ENCODE measurements at places on chromosomes 2 and 18. TPM values are rescaled to one million over a fixed set of nuclear protein-coding genes. Genes with fewer than 3 reads are reported as not detected.
A peak's percentile ranks its signal among the peaks of the same experiment; 100 is the strongest.

GRCh38 chr2:156399950-156400705 is 36.1 kb upstream of the GPD2 start:
- H3K4me3 ChIP-seq = peak overlapping the region; percentile 95
- peaks cover 29% of the 10 kb centered on the region for H3K36me3 ChIP-seq
- H3K27ac ChIP-seq = peak overlapping the region; percentile 99
- no peaks in the 10 kb centered on the region for H3K27me3 ChIP-seq
- DNase-seq = peak; percentile 83
- peaks cover 31% of the 10 kb centered on the region for H3K4me1 ChIP-seq

- no peaks in the 10 kb centered on the region for H3K36me3 ChIP-seq
- H3K4me3 ChIP-seq = peak overlapping the region; percentile 44
- DNase-seq = peak; percentile 66
- H3K4me1 ChIP-seq = peaks cover 33% of the 10 kb centered on the region
Observed at GRCh38 chr2:204453730-204454167, 91.5 kb upstream of the PARD3B start.

DNA sequence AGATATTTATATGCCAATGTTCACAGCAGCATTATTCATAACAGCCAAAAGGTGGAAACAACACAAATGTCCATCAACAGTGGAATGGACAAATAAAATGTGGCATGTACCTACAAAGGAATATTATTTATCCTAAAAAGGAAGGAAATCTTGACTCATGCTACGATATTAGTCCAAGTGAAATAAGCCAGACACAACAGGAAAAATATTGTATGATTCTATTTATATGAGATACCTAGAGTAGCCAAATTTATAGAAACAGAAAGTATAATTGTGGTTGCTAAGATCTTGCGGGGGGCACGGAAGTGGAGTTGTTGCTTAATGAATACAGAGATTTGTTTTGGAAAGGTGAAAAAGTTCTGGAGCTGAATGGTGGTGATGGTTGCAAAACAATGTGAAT is 33.0 kb upstream of the CCDC150 start:
- H3K36me3 ChIP-seq = no peaks in the 10 kb centered on the region
- H3K27ac ChIP-seq = no peak overlapping the region
- no peak overlapping the region for H3K4me3 ChIP-seq

RUFY4 gene
- total RNA-seq = 0.21 TPM

- H3K4me1 ChIP-seq = peaks cover 72% of the 10 kb centered on the region
- peak overlapping the region; percentile 54 for H3K4me3 ChIP-seq
- no peaks in the 10 kb centered on the region for H3K27me3 ChIP-seq
- DNase-seq = no peak
- peak overlapping the region; percentile 16 for H3K27ac ChIP-seq
Observed at GRCh38 chr2:36368438-36368837, 12.9 kb downstream of the CRIM1 start.

PTPN4 gene
- 52.4 TPM for total RNA-seq

- H3K27ac ChIP-seq = no peak overlapping the region
- no peak overlapping the region for H3K4me3 ChIP-seq
- DNase-seq = no peak
- no peaks in the 10 kb centered on the region for H3K36me3 ChIP-seq
Observed at GRCh38 chr18:9210966-9211365, 74.4 kb downstream of the ANKRD12 start.

DNA sequence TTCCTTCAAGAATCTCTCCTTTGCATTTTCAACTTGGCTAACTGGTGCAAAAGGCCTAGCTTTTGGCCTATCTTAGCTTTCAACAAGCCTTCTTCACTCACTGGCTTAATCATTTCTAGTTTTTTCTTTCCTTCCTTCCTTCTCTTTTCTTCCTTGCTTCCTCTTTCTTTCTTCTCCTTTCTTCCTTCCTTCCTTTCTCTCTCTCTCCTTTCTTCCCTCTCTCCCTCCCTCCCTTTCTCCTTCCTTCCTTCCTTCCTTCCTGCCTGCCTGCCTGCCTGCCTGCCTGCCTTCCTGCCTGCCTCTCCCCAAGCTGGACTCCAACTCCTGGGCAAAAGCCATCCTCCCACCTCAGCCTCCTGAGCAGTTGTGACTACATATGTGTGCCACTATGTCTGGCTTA is 176.2 kb upstream of the APCDD1 start:
- DNase-seq = no peak
- H3K27me3 ChIP-seq = peaks cover 36% of the 10 kb centered on the region
- H3K27ac ChIP-seq = no peak overlapping the region

DNA sequence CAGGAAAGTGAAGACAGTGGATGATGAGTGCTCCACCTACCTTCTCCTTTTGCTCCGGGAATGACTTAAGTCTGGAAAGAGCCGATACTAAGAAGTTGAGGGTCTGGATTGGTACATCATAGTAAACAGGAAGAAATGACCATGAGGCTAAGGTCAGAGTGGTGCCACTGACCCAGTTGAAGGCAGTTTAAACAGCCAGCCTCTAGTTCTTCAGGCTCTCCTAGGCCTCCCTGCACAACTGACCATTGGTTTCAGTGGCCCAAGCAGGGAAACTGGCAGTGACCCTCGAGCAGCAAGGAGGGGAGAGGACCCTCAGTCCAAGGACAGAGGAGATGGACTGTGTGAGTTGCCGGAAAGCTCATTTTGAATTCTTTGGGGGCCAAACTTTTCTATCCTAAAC is 119.1 kb downstream of the MAP4K4 start:
- H3K36me3 ChIP-seq = peaks cover 7% of the 10 kb centered on the region
- no peak overlapping the region for H3K4me3 ChIP-seq
- no peak overlapping the region for H3K27ac ChIP-seq
- H3K27me3 ChIP-seq = no peaks in the 10 kb centered on the region
- peaks cover 60% of the 10 kb centered on the region for H3K4me1 ChIP-seq

CAPN14 gene
- total RNA-seq = 0.35 TPM

DNA sequence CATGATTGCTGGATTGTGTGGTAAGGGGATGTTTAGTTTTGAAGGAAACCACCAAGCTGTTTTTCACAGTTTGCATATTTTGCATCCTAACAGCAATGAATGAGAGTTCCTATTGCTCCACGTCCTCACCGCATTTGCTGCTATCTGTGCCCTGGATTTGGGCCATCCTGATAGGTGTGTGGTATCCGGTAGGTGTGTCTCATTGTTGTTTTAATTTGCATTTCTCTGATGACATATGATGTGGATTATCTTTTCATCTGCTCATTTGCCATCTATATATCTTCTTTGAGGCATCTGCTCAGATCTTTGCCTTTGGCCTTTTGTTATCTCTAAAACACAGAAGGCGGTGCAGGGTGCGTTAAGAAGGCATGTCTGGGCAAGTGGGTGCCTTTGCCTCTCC is 73.3 kb downstream of the LONRF2 start:
- peaks cover 73% of the 10 kb centered on the region for H3K27me3 ChIP-seq
- H3K4me3 ChIP-seq = no peak overlapping the region
- DNase-seq = no peak
- no peak overlapping the region for H3K27ac ChIP-seq

OSR1 gene
- 1.4 TPM for total RNA-seq

CYP27A1 gene
- 12.2 TPM for total RNA-seq

DNA sequence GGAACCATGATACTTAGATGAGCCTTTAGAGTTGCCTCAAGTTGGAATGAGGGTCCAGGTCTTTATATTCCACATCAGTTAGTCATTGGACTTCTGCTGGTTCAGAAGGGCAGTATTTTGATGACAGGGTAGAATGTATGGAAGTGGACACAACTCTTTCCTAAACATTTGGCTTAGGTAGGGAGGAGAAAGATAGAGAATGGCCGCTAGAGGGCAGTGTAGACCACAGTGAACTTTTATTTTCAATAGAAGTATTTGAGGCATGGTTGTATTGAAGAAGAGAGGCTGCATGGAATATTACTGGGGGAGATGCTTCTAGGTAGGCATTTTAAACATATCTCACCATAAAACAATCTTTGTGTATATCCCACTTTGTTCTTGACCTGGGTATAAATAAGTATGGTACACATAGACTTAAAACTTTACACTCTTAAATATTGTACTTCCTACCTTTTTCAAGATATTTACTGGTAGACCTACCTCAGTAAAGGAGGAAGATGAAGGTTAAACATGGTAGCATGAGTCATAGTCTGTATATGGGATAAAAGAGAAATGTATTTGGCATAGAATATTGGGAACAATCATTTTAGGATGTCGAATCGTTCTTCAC is 497.6 kb upstream of the FAM98A start:
- DNase-seq = peak; percentile 57
- no peaks in the 10 kb centered on the region for H3K4me1 ChIP-seq
- H3K27ac ChIP-seq = no peak overlapping the region
- no peaks in the 10 kb centered on the region for H3K27me3 ChIP-seq
- no peaks in the 10 kb centered on the region for H3K36me3 ChIP-seq
- H3K4me3 ChIP-seq = no peak overlapping the region

DNA sequence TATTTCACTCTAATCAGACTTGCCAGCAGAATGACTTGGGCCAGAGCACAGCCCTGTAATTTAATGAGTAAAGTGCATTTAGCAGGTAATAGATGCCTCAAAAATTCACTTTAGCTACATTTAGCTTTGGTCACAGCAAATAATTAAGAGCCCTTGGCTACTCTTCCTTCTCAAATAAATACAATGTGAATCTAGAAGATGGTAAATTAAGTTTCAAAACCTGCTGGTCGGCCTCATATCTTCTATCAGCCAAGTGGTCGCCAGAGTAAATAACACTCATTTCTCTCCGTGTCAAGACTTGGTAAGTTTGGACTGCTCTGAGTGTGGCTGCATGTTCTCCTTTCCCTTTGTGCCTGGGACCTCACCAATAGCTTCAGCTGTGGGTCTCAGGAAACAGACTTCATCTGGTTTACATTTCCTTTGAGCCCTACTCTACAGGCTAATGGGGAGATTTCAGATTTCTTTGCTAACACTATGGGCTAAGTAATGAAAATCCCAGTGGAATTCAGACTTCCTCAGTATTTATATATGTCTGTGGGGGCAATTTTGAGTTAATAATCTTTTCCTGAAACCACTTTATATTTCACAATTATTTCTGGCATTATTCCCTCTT is 375.8 kb downstream of the RBM43 start:
- no peaks in the 10 kb centered on the region for H3K4me1 ChIP-seq
- no peaks in the 10 kb centered on the region for H3K36me3 ChIP-seq
- no peak overlapping the region for H3K27ac ChIP-seq
- H3K27me3 ChIP-seq = no peaks in the 10 kb centered on the region

GRCh38 chr18:21099442-21099841 is 12.2 kb downstream of the ROCK1 start:
- no peak for DNase-seq
- peaks cover 26% of the 10 kb centered on the region for H3K4me1 ChIP-seq

DNA sequence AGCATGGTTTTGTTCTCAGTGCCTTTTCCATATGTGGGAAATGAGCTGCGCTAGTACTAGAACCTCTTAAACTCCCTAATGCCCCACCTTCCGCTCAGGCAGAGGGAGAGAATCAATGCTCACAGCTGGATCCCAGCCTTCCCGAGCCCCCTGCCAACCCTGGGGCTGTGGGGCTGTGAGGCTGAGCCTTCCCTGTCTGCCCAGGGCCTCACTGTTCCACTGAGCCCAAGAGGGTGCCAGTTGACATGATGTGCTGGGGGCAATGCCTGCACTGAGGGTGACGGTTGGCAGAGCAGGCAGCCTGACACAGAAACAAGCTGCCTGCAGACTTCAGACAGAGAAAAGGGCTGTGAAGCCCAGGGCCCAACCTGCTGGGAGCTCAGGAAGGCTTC is 602.4 kb upstream of the RAB6C start:
- no peaks in the 10 kb centered on the region for H3K36me3 ChIP-seq
- DNase-seq = no peak
- H3K4me3 ChIP-seq = no peak overlapping the region
- no peak overlapping the region for H3K27ac ChIP-seq

GRCh38 chr18:76658627-76659026 is 163.6 kb upstream of the ZNF516 start:
- H3K4me3 ChIP-seq = no peak overlapping the region
- peaks cover 80% of the 10 kb centered on the region for H3K27me3 ChIP-seq
- no peak overlapping the region for H3K27ac ChIP-seq
- H3K36me3 ChIP-seq = no peaks in the 10 kb centered on the region
- DNase-seq = no peak
- no peaks in the 10 kb centered on the region for H3K4me1 ChIP-seq

TOGARAM2 gene
- total RNA-seq = 0.47 TPM

GRCh38 chr2:27308359-27308881 is at the start of gene UCN:
TSS of gene UCN (minus strand) at chr2:27308445. CDS start at chr2:27307895, 550 bp downstream.
- H3K36me3 ChIP-seq = peaks cover 19% of the 10 kb centered on the region
- DNase-seq = no peak

ANKZF1 gene
- 56.6 TPM for total RNA-seq

MBD5 gene
- 32.8 TPM for total RNA-seq

OSGEPL1 gene
- total RNA-seq = 7.5 TPM

- no peak overlapping the region for H3K27ac ChIP-seq
- no peak overlapping the region for H3K4me3 ChIP-seq
- no peak for DNase-seq
- no peaks in the 10 kb centered on the region for H3K36me3 ChIP-seq
Observed at GRCh38 chr2:58606799-58607198, 365.7 kb upstream of the FANCL start.

DNA sequence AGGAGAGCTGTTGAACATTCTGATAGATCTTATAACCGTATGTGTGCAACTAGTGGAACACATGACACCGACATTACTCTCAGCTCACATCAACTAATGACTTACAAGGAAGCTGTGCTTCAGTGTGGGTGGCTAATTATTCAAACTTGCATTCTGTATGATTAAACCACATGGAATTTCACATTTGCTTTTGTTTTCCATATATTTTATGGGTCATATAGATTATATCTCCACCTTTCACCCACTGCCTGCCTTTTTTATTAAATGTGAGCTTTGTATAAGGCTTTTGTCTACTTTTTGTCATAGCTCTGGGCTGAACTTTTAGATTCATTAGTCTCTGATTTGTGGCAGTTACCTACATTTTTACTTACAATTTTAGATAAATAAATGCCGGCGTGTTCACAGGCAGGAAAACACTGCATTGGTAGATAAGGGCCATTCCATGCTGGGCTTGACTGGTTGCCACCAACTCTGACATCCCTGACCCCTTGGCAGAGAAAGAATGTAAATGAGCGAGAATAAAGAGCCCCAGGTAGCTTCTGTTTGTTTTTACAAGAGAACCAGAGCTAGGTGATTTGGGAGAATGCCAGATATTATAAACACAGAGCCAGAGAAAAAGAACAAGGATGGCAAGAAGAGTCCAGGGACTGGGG is 35.7 kb downstream of the LYPD6 start:
- DNase-seq = peak; percentile 57
- no peaks in the 10 kb centered on the region for H3K36me3 ChIP-seq

DNA sequence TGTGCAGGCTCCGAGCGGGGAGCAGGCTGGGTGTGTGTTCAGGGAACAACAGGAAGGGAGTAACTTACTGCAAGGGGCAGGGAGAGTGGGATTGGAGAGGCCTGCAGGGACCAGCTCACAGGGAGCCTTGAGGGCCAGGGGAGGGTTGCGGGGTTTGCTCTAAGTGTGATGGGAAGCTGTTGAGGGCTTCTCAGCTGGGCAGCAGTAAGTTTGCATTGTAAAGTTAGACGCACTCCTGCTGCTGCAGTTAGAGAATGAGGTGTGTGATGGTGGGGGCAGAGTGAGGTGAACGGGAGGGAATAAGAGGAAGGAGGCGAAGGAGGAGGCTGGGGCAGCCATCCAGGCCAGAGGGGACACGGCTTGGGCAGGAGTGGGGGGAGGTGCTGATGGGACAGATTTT is 53.4 kb downstream of the BOLA3 start:
- H3K27me3 ChIP-seq = no peaks in the 10 kb centered on the region
- H3K36me3 ChIP-seq = peaks cover 7% of the 10 kb centered on the region
- no peak for DNase-seq
- no peak overlapping the region for H3K27ac ChIP-seq
- no peaks in the 10 kb centered on the region for H3K4me1 ChIP-seq

GRCh38 chr2:105879106-105879802 is 134.5 kb downstream of the NCK2 start:
- no peaks in the 10 kb centered on the region for H3K27me3 ChIP-seq
- H3K27ac ChIP-seq = no peak overlapping the region
- H3K36me3 ChIP-seq = peaks cover 14% of the 10 kb centered on the region
- peaks cover 17% of the 10 kb centered on the region for H3K4me1 ChIP-seq
- no peak for DNase-seq

Measured in Calu3 (cell line).